Fibroblast of lung (primary cell): ENCODE measurements at places on chromosomes 16 and 17.

DNA sequence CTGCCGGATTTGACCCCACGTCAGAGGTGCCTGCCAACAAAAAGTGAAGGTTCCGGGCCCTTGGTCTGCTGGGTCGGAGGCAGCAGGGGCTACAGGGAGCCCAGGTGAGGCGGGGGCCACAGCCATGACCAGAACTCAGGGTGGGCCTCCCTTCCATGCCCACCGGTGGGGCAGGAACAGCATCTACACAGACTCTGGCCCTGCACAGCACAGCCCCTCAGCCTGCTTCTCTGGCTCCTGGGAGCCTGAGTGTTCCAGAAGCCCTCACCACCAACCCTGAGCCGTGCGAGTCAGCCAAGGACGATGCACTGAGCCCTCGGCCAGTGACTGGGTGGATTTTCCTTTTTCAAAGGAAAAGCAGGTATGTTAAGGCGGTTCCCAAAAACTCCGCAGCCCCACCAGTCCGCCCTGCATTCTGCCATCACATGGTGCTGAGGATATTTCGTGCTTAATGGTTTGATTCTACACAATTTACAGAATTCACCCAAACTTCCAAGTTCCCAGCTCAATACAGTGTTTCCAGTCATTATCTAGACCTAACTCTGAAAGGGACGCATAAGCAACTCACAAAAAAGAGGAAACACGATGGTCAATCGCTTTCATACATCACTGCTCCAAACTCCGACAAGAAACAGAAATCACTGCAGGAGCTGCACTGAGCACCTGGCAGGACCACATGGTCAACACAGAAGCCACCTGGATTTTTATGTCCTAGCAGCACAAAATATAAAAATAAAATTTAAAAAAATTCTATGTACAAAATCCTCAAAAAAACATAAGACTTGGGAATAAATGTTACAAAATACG, 19.4 kb upstream of the C16orf95 start:
- no peak for DNase-seq

- no peak for DNase-seq
These were observed 6.4 kb downstream of the PER1 start for GRCh38 chr17:8145811-8146210.

GRCh38 chr17:29758255-29758654, 135.5 kb upstream of the CORO6 start:
- DNase-seq: no peak

GRCh38 chr17:28508211-28508724, 2.1 kb downstream of the FOXN1 start:
- DNase-seq: no peak

GRCh38 chr17:75266316-75267152, 4.5 kb downstream of the MIF4GD start:
- no peak for DNase-seq

- peak; percentile 81 for DNase-seq
These were observed at the start of gene CISD3 for GRCh38 chr17:38729886-38730525. TSS of gene CISD3 (plus strand) at chr17:38730341. CDS start at chr17:38730359, 18 bp downstream.

DNA sequence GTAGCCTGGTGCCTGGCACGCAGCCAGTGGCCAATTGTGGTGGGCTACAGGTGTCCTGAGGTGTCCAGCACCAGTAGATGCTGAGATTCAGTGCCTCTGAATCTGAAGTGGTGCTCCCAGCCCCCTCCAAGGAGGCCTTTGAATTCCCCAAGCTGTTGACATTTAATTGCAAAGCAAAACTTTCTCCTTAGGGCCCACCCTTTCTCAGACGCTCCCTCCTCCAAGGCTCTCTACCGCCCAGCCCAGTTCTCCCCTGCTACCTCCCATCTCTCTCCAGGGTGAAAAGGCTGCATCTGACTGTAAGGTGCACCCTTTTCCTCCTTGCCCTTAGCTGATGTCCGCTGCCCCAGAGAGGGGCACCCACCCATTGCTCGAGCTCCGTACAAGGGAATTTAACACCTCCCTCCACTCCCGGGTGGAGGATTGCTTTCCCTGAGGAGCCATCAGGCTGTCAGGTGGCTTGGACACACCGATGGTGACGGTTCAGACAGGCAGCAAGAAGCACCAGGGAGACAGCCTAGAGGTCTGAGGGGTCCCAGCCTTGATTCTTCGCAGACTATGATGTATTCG, 1.7 kb downstream of the BEAN1 start:
- no peak for DNase-seq
